ENCODE measurements at places on chromosomes 11 and 22.

DNA sequence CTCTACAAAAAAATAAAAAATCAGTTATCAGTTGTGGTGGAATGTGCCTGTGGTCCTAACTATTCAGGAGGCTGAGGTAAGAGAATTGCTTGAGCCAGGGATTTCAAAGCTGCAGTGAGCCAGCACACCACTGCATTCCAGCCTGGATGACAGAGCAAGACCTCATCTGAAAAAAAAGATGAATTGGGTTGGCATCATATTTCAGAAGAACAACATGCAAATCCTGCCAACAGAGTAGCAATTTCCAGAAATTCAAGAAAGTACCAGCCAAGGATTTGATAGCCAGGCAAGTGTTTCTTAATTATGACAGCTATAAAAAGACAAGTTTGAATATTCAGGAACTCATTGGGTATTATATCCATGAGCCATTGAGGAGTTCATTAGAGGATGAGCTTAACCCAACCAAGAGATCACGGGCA, 75.2 kb downstream of the USP47 start:
- no peak for DNase-seq

GRCh38 chr22:23565915-23566704, 14.0 kb downstream of the IGLL1 start:
- no peak for DNase-seq

DNA sequence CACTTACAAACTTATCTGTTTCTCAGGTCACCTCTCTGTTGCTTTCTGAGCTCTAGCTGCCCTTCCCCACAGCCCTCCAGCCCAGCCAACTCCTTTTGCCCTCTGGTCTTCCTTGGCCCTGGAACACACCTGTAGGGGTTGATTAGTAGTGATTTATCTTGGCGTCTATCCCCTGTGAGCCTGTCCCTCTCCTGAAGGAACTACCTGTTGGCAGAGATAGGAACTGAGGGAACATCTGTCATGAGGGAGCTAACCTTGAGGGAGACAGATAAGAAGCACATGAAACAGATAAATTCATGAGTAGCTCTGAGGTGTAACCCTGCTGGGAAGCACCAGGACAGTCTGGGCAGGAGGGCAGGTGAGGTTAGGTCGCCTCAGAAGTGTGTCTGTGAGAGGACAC, 38.9 kb downstream of the CABIN1 start:
- DNase-seq = no peak

DNA sequence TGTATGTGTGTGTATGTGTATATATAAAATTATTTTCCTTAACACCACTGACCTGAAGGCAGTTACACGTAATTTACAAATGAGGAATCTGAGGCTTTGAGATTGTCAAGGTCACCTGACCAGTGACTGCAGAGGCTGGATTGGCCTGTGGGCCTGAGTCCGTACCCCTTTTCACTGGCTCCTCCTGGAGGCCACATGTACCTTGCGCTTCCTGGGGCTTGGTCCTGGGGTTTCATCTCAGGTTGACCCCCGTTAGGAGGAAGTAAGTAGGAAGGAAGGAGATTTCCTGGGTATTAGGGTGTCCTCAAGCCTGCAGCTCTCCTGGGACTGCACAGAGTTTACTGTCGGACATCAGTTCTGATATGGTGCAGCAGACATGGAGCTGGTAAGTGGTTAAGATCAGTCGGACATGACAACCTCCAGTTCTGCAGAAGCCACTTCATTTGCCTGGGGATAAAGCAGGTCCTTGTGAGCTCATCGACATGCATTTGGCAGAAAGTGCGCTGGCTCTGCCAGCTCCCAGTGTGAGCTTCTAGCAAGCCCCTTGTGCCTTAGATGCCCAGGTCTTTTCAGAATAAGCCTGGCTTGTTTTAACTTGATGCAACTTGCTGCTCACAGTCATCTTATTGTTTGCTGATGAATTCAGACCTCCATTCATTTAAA, 36.6 kb downstream of the ST3GAL4 start:
- DNase-seq = no peak

DNA sequence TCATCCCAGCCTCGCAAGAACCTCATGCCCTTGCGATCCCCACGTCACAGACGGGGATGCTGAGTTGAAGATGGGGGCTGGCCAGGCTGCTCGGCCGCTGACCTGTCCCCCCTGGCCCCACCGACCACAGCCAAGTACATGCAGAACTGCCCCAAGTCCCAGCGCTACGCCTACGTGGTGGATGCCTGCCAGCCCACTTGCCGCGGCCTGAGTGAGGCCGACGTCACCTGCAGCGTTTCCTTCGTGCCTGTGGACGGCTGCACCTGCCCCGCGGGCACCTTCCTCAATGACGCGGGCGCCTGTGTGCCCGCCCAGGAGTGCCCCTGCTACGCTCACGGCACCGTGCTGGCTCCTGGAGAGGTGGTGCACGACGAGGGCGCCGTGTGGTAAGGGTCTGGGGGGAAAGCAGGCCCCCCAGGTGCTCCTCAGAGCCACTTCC, 10.0 kb downstream of the MUC5B start:
- no peak for DNase-seq

- DNase-seq = no peak
Observed at GRCh38 chr11:64410404-64410734, 51.4 kb downstream of the RPS6KA4 start.

- no peak for DNase-seq
Observed at GRCh38 chr11:107215010-107215409, 196.7 kb upstream of the GUCY1A2 start.

DNA sequence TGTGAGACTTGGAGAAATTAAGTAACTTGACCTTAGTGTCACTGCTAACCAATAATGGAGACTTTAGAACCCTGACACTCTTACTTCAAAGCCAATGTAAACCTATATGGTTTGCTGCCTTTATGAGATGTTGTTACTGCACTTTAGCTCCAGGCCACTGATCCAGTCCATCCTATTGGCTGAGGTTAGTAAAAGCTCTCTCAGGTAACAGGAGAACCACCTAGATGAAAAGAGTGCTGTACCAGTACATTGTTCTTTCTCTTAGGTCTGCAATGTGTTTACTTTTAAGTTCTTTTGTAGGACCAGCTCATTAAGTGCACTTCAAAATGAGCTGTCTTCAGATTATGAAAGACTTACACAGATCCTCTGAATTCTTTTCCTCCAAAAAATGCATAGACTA, 994.0 kb upstream of the FAT3 start:
- DNase-seq = no peak

- no peak for DNase-seq
Observed at GRCh38 chr11:2358754-2359442, 18.2 kb upstream of the CD81 start.

DNA sequence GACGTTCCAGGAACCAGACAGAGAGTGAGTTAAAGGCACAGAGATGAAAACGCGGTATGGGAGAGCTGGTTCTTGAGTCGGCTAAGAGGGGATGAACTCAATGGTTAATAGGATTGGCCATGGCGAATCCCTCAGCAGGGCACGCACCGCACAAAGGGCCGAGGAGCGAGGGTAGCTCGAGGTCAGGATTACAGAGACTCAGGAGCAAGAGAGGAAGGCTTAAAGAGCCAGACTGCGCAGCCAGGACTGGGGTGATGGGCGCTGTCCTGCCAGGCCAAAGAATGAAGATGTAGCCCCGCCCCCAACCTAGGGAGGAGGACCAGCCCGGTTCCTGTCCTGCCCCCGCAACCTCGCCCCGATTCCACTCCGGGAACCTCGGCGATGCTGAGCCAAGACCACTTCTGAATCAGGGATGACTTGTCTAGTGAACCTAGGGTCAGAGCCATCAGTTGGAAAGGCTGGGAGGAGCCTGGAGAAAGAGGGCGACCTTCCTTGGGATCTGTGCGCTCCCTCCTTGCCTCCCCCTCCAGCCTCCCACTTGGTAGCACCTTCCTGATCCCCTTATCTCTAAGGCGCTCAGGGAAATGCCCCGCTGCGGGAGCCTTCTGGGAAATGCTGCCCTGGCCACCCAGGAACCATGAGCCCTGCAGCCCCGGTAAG, at the start of gene PLEKHB1:
Gene PLEKHB1, plus strand, starts transcription at position 610 of the 660 bp plus-strand sequence. Its CDS starts 28 bp downstream, at position 638.
- no peak for DNase-seq

- DNase-seq = no peak
Observed at GRCh38 chr11:15591112-15591537, 476.4 kb downstream of the INSC start.

DNA sequence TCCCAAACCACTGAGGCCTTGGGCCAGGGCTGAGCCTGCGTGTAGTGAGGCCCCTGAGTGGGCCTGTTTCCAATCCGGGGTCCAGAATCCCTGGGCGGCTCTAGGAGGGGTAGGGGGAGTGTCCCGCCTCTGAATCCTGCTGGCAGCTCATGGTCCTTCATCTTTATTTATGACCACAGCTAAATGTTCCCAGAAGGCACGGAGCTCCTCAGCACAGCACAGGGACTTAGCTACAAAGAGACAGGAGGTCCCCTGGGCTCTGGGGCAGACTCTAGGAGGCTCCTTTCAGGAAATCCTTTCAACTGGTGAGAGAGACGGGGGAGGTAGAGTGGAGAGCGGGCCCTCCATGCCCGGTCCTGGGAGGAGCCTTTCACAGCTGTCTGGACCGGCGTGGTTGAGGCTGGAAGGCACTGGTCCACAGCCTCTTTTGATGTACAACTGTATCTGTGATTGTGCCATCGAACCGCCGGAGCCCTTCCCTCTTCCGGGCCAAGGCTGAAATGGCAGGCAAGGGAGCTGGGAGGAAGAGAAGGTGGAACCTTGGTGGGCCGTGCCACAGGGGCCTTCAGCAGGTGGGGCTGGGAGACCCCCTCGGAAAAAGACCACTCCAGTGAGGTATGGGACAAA, 46.8 kb downstream of the SCUBE1 start:
- DNase-seq = no peak

GRCh38 chr11:2928605-2929530, at the start of gene PHLDA2:
TSS of gene PHLDA2 (minus strand) at chr11:2929420. CDS start at chr11:2929364, 56 bp downstream.
- peak; percentile 47 for DNase-seq

DNA sequence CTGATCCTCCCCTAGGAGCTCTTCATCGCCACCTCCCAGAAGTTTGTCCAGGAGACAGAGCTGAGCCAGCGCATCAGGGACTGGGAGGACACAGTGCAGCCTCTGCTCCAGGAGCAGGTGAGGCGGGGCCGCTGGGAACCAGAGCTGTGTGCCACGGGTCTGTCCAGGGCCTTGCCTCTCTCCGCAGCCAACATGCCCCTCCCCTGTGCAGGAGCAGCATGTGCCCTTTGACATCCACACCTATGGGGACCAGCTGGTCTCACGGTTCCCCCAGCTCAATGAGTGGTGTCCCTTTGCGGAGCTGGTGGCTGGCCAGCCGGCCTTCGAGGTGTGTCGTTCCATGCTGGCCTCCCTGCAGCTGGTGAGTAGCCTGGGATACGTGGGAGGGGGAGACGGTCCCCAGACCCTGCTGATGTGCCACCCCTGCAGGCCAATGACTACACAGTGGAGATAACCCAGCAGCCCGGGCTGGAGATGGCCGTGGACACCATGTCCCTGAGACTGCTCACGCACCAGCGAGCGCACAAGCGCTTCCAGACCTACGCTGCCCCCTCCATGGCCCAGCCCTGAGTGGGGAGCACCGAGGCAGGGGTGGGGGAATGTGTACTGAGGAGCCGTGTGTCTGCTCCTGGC, 2.5 kb downstream of the SCO2 start:
- no peak for DNase-seq

GRCh38 chr11:63686926-63687325, 5.6 kb downstream of the RTN3 start:
- DNase-seq = no peak

DNA sequence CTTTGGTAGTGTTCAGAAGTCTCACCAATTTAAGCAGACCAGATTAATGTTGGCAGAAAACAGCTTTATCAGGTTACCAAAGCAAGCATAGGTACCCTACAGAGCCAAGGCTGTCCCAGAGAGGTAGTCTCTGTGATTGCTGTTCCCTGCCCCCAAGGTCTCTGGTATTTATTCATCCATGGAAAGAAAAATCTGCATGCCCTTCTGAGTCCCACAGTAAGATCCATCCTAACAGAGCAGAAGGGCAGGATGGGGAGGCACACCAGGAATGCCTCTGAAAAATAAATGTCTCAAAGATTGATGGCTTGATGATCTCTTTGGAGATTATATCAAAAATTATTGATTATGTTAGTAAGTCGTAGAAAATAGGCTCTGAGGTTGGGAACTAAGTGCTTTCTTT, 122.8 kb downstream of the FAT3 start:
- no peak for DNase-seq

GRCh38 chr11:2886191-2886894, 768 bp upstream of the CDKN1C start:
- DNase-seq = no peak

DNA sequence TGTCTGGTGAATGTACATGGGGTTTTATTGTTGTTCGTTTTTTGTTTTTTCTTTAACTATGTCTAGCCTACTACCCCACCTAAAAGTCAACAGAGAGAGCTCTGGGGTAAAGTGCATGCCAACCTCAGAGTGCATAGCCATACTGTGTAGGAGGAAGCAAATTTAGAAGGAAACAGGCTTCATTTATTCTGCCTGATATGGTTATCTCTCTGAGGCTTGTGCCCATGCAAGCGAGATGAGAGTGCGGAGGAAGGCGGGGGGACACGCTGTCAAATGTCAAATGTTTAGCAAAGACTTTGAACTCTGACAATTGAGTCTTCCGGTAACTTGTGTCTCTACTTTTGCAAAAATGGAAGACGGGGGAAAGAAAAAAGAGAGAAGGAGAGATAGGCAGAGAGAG, 295.5 kb downstream of the ETS1 start:
- peak; percentile 39 for DNase-seq

DNA sequence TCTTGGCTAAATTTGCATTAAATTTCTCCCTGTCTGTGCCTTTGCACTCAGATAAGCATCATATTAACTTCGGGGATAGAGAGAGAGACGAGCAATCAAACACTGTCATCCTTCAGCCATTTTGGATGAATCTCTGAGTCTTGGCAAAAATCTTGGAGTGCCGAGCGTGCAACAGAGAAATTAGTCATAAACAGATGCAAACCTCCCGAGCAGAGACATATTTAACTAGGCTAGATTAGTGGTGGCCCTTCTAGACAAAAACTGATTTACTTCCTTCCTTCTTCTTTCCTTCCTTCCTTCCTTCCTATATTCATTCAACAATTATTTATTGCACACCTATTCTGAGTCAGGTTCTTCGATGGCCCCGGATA, 114.4 kb upstream of the BLID start:
- DNase-seq = no peak

- DNase-seq = no peak
Observed at GRCh38 chr11:100774859-100775258, 87.8 kb downstream of the ARHGAP42 start.

- DNase-seq = no peak
Observed at GRCh38 chr22:21652547-21653545, 10.7 kb downstream of the SDF2L1 start.

- DNase-seq = no peak
Observed at GRCh38 chr11:109772892-109773291, 320.3 kb upstream of the ZC3H12C start.

DNA sequence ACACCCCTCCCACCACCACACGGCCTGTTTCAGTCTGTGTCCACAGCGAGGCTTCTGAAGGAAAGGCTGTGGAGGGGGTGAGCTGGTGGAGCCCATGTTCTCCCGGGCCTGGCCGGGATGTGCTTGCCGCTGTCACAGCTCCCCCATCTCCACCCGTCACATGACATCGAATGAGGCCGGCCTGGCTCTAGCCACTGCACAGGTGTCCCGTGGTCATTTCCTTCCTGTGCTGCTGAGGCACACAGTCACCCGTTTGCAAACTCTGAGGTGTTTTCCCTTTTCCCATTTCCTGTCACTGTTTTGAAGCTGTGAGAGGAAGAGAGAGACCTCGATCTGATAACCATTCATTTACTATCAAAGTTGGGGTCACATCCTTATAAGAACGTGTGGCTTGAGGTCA, 55.7 kb upstream of the CLDN5 start:
- DNase-seq = no peak
